ENCODE measurements at places on chromosomes 2 and 18.

- DNase-seq = no peak
Observed at GRCh38 chr2:164773635-164774034, 68.0 kb downstream of the COBLL1 start.

DNA sequence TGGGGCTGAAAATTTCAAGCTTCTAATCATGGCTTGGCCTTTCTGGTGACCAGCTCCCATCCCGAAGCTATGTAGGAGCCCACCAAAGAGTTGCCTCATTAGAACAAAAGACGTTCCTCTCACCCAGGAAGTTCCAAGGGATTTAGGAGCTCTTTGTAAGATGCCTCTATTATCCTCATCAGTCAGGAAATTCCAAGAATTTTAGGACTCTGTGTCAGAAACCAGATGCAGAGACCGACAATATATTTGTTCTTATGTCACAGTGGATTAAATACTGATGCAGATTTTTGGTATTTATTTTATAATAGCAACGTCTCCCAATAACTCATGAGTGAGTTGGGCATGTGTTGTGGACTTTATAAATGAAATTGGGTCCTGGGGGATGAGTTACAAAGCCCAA, 91.8 kb upstream of the SKOR2 start:
- DNase-seq = no peak

DNA sequence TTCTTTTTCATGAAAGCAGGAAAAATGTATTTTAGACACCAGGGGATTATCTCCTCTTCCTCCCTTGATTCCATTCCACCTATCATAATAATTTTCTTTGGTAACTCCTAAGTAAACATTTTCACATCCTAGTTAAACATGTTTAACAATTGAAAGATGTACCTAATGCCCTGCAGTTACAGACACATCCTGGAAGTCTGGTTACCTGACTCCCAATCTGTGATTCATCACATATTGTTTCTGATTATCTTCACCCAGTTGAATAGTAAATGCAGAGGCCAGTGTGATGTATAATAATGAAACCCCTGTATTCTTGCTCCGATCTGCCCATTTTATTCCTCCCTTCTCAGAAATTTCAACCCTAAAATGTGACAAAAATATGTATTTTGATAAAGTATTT, 1237.6 kb upstream of the LRRTM1 start:
- DNase-seq = no peak

DNA sequence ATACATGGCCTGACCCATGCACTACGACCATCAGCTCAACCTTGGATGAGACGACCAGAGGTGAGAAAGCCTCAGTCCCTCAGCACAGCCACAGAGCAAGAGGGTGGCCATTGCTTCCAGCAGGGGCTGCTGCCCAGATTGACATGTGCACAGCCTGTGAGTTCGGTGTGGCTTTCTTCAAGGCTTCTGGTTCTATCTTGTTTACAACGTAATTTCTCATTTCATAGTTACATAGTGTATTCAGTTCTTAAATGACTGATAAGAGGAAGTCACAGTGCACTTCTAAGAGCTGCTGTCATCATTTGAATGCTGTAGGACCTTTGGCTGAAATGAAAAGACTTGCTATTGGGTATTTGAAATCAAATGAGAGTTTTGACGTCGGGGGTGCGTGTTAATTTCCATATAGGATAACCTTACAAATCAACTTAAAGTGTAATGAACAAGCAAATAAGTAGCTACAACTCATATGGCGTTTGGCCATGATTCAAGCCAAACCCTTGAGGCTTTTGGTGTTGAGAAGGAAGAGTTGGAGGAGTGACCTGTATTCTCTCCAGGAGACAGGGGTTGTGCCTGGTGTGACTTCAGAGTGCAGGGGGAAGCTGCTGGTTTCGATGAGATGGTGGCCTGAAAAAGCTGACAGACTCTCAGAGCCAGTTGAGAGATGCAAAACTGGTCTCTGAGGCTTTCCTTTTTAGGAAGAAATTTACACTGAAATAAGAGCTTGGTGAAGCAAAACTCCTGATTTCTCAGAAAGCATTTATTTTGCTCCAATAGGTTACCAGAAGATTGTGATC, 51.0 kb downstream of the TSHZ1 start:
- no peak for DNase-seq

GRCh38 chr2:73243884-73244570, 9.9 kb downstream of the CCT7 start:
- no peak for DNase-seq

DNA sequence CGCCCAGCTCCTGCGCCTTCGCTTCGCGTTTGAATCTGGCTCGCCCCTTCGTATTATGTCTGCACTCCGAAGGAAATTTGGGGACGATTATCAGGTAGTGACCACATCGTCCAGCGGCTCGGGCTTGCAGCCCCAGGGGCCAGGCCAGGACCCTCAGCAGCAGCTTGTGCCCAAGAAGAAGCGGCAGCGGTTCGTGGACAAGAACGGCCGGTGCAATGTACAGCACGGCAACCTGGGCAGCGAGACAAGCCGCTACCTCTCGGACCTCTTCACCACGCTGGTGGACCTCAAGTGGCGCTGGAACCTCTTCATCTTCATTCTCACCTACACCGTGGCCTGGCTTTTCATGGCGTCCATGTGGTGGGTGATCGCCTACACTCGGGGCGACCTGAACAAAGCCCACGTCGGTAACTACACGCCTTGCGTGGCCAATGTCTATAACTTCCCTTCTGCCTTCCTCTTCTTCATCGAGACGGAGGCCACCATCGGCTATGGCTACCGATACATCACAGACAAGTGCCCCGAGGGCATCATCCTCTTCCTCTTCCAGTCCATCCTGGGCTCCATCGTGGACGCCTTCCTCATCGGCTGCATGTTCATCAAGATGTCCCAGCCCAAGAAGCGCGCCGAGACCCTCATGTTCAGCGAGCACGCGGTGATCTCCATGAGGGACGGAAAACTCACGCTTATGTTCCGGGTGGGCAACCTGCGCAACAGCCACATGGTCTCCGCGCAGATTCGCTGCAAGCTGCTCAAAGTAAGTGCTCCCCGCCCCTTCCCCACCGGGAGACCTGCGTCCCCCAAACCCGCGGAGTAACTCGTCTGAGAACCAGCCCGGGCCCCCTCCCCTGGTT, 453 bp downstream of the KCNJ3 start:
- no peak for DNase-seq

DNA sequence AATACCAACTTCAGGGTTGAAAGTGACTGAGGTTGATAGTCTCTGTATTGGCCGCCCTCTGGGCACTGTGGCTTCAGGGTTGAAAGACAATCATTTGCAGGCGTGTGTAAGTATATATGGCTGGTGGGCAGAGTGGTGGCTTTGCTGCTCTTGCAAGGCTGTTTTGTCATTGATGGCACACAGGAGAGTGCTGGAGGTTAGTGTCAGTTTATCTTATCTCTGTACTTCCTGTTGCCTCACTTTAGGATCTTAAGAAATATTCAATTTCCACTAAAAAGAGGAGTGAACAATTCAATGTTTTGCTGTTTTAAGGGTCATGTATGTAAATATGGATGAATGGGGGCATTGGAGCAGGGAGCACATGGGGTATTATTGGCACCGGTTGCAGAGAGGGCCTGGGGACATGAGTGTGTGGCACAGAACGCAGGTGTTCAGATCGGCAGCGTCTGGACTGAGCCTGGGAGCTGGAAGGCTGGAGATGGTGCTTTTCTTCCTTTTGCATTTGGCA, 51.5 kb downstream of the NCK2 start:
- no peak for DNase-seq

Data from stimulated activated CD8-positive, alpha-beta memory T cell treated with anti-CD3 and anti-CD28 coated beads, Interleukin-7, amount 100 ng/mL, for 24 hours (primary cell).